ENCODE measurements at places on chromosomes 5 and 9. TPM values are rescaled to one million over a fixed set of nuclear protein-coding genes. Genes with fewer than 3 reads are reported as not detected.

- no peak for DNase-seq
- H3K27me3 ChIP-seq: peaks cover 29% of the 10 kb centered on the region
- H3K4me3 ChIP-seq: no peak overlapping the region
These were observed 37.7 kb downstream of the ASS1 start for GRCh38 chr9:130482463-130482862.

GRCh38 chr9:108484468-108484867 is 371.3 kb downstream of the ACTL7B start:
- H3K4me1 ChIP-seq: peaks cover 8% of the 10 kb centered on the region
- H3K36me3 ChIP-seq: no peaks in the 10 kb centered on the region
- no peak for DNase-seq
- no peak overlapping the region for H3K4me3 ChIP-seq
- H3K27ac ChIP-seq: no peak overlapping the region
- peaks cover 5% of the 10 kb centered on the region for H3K27me3 ChIP-seq

GRCh38 chr5:52468976-52469375 is 318.7 kb upstream of the ITGA1 start:
- H3K4me3 ChIP-seq: no peak overlapping the region
- no peaks in the 10 kb centered on the region for H3K36me3 ChIP-seq
- H3K27ac ChIP-seq: no peak overlapping the region

GRCh38 chr5:180689775-180690174 is 40.4 kb upstream of the FLT4 start:
- peaks cover 4% of the 10 kb centered on the region for H3K27me3 ChIP-seq
- no peaks in the 10 kb centered on the region for H3K4me1 ChIP-seq
- H3K36me3 ChIP-seq: no peaks in the 10 kb centered on the region
- DNase-seq: no peak
- no peak overlapping the region for H3K27ac ChIP-seq

GRCh38 chr5:9361835-9362234 is 184.0 kb downstream of the SEMA5A start:
- DNase-seq: no peak
- H3K36me3 ChIP-seq: no peaks in the 10 kb centered on the region
- no peak overlapping the region for H3K4me3 ChIP-seq

GRCh38 chr5:139138109-139138508 is 60.1 kb downstream of the SIL1 start:
- peaks cover 37% of the 10 kb centered on the region for H3K4me1 ChIP-seq
- no peak overlapping the region for H3K27ac ChIP-seq
- peak; percentile 67 for DNase-seq
- H3K4me3 ChIP-seq: no peak overlapping the region
- H3K27me3 ChIP-seq: no peaks in the 10 kb centered on the region
- H3K36me3 ChIP-seq: no peaks in the 10 kb centered on the region

DNA sequence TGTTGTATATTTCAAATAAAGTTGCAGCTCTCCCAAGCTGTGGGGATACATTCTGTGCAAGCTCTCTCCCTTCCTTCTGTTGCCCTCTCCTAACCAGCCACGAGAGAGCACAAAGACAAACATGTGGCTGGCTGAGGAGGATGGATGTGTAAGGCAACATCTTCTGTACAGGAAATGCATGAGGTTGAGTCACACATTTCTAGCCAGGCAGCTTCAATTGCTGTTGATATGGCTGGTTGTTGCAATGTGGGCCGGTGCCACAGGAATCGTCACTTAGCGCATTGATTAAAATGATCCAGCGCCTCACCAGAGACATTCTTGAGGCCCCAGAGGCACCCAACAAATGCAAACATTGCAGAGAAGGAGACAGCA is 207.1 kb downstream of the ICE1 start:
- no peaks in the 10 kb centered on the region for H3K4me1 ChIP-seq
- no peaks in the 10 kb centered on the region for H3K27me3 ChIP-seq
- DNase-seq: no peak
- no peak overlapping the region for H3K4me3 ChIP-seq
- no peaks in the 10 kb centered on the region for H3K36me3 ChIP-seq

DNA sequence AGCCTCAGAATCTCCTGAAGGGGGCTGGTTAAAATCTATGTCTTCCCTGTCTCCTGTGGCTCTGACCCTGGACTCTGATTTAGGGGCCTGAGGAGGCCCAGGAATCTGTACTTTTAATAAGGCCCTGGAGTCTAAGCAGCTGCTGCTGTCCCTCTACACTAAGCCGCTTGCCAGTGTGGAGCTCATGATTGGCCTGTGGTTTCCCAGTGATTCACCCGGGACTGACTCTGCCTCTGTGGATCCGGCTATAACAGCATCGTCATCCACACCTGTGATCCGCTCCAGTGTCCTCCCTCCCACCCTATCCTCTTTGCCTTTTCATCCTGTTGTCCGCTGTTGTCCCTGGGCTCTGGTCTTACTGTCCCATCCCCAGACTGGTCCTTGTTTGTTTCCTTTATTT is 3.7 kb downstream of the SLC31A2 start:
- H3K27ac ChIP-seq: no peak overlapping the region
- H3K27me3 ChIP-seq: no peaks in the 10 kb centered on the region
- no peak overlapping the region for H3K4me3 ChIP-seq
- DNase-seq: peak; percentile 74

DNA sequence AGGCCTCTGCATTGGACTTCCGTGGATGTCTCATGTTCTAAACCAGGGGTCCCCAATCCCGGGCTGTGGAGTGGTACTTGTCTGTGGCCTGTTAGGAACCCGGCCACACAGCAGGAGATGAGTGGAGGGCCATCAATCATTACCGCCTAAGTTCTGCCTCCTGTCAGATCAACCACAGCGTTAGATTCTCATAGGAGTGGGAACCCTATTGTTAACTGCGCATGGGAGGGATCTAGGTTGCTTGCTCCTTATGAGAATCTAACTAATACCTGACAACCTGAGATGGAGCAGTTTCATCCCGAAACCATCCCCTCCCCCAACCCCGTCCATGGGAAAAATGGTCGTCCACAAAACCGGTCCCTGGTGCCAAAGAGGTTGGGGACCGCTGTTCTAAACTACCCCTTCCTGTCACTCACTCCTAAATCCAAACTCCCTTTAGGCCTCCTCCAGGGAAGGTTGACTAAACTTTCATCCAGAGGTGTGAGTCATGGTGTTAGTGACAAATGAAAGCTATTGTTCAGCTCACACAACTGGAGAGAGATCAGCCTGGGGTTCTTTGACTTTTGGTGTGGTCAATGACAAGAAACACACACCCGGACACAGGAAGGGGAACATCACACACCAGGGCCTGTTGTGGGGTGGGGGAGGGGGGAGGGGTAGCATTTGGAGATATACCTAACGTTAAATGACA is 9.5 kb downstream of the KCNV2 start:
- H3K36me3 ChIP-seq: no peaks in the 10 kb centered on the region
- no peak overlapping the region for H3K27ac ChIP-seq

GRCh38 chr5:131357739-131358561 is 94.1 kb downstream of the CDC42SE2 start:
- no peak overlapping the region for H3K4me3 ChIP-seq
- H3K36me3 ChIP-seq: peaks cover 3% of the 10 kb centered on the region
- H3K27ac ChIP-seq: no peak overlapping the region
- DNase-seq: no peak
- H3K4me1 ChIP-seq: peaks cover 4% of the 10 kb centered on the region

ADAMTSL2 gene
- total RNA-seq: 0.58 TPM

PCDHB13 gene
- total RNA-seq: 3.3 TPM

GPRIN1 gene
- 8.2 TPM for total RNA-seq

ENTPD8 gene
- total RNA-seq: 0.11 TPM

SPOCK1 gene
- total RNA-seq: 71.0 TPM

NIM1K gene
- total RNA-seq: 0.54 TPM

EDIL3 gene
- 226 TPM for total RNA-seq

NACC2 gene
- 31.3 TPM for total RNA-seq

GMCL2 gene
- total RNA-seq: not detected

ARAP3 gene
- 17.4 TPM for total RNA-seq
